ENCODE measurements at places on chromosomes 4 and X.
A peak's percentile ranks its signal among the peaks of the same experiment; 100 is the strongest.

GRCh38 chr4:177265729-177266128, 43.9 kb upstream of the NEIL3 start:
- no peak for DNase-seq

DNA sequence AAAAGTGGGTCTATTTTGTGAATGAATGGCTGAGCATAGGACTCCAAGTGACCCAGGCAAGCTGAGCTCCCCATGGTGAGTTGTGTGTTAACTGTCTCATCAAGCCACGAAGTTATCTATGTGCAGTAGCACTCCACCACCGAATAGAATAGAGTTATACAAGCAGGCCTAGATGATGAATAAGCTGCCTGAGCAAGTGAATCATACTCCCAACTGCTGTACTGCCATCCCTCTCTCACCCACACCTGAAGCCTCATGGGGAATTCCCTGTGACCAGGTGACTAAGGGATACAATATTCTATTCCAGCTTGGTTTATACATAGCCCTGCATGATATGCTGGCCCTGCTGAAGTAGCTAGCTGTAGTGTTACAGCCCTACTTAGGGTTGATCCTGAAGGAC, 38.7 kb downstream of the KDM5C start:
- DNase-seq, result peak; percentile 37

- DNase-seq, result no peak
Observed at GRCh38 chr4:155497306-155497705, 120.5 kb upstream of the MAP9 start.

DNA sequence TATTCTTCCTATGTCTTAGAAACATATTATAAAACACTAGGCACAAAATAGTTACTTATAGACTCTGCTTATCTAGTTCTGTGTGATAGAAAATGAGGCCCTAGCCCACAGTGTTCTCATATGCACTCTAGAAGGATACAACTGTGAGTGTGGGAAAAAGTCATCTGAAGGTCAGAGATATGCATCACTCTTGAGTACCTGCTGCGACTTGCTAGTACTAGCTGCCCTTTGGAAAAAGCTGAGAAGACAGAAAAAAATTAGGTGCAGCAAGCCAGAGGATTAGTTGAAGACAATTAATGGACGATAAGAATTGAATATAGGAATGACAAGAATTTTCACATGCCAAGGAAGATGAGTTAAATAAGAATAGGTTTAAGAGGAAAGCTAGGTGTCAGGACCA, 61.3 kb downstream of the MTHFD2L start:
- no peak for DNase-seq

DNA sequence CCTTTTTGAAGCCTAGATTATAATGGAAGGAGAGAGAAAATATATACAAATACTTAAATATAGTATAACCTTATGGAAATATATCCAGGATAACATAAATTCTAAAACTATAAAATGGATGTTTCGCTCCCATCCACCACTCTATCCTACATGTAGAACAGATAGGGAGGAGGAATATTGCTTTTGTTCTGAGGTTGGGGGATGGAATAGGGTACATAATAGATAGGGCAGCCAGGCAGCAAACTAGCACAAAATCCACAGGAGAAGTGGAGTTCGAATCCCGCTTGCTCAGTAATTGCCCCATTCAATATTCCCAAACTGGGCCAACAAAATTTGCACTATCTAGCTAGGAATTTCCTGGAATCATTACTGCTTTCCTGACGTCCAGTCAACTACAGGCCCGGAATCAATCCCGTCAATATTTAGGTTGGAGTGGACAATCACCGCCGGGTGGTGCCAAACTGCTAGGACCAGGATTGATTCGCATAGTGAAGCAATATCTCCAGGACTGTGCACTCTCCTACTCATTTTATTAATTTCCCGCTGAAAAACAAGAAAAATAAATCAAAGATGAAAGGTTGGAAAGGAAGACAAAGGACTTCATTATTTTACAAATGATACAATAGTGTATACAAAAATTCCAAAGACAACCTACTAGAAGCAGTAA, 40.4 kb upstream of the PAPSS1 start:
- no peak for DNase-seq

DNA sequence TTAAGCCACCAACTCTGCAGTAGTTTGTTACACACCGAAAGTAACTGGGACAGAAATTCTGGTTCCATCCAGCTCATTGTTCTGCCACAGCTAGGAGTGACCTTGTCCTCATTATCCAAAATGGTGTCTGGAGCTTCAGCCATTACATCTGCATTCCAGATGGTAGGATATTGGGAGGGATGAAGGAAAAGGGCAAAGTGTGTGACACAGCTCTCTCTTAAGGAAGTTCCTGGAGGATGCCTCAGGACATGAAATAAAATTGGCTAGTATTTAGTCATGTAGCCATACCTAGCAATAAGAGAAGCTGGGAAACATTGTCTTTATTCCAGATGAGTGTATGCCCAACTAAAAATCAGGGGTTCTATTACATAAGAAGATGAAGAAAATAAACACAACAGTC, 262.0 kb downstream of the BCOR start:
- no peak for DNase-seq

DNA sequence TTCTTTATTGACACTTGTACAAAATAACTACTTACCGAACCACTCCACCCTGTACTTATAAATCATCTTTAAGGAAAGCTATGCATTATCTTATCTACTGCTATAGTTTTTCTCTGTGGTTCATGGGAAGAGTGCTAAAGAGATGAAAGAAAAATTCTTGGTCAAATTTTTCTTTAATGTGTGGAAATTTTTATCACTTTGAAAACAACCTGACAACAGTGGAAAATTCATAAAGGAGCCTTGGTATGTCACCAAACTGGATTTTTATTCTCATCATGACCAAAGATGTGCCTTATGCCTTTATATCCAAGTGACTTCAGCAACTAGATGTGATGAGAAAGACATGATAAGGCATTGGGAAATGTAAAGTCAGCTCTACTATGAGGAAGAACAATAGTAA, 67.2 kb upstream of the SPP1 start:
- DNase-seq, result no peak

DNA sequence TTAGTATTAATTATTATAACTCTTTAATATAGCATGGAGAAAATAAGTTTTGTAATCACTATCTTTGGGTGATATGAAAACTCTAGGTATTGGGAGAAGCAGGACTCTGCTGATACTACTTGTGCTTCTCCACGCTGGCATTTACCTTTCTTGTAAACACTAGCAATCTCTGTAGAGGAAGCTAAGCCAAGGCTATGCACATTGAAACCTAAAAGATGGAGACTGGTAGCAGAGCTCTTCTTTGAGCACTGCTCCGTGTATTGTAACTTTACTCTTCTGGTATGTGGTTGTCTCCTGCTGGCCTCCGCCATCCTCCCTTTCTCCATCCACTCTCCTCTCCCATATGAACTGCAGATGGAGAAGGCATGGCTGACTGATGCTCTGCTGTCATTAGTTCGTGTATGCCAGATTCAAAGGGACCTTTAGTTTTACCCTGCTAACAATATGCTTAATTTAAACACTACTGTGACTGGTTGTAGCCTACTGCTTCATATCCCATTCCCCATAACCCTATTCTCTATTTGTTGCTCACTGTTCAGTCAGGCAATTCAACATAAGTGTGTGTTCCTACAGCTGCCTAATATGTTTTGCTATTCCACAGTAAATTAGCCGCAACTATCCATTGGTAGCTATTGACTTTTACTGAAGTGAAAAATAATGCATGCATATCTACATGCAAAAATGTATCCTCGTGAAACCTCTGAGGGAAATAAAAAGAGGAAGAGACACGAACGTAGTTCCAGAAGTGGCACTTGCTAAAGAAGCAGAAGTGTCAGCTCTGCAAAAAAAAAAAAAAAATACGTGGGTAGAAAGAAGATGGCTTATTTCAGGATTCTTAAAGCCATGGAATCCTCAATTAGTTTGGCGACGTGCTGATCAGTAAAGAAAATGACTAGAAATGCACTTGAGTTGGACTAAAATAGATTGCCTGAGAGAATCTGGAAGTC, 55.6 kb upstream of the CCSER1 start:
- DNase-seq, result no peak

DNA sequence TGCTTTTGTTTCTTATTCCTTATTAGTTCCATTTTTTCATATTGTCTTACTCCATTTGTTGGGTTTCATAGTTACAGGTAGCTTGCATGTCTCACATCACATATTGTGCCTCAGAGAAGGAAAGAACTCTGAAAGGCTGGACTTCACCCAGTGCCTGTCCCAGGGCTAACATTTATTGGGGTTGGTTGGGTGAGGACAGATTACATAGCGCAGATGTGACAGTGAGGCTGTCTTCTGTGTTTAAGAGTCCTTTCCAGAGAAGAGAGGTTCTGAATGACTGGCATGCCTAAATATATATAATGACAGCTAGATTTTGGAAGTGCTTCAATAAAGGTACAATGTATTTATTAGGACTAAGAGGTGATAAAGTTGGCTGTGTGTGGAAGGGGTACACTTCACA, 2.7 kb downstream of the ZNF330 start:
- no peak for DNase-seq

DNA sequence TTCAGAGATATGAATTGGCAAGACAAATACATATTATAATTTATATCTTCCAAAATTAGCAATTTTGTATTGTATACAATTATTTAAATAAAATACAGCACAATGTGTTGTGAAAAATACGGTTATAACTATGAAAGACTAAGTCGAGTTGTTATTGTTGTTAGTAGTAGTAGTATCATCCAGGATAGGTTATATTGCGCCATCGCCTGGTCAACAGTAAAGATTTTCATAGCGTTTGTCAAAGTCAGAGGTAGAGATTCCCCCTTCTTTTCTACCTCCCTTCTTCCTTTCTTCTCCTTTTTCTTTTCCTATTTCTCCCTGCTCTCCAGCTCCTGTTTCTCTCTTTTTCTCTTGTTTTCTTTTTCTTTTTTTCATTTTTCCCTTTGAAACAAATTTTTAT, 499.1 kb upstream of the EPHA5 start:
- DNase-seq, result no peak
